ENCODE measurements at places on chromosomes 16 and 17.
A peak's percentile ranks its signal among the peaks of the same experiment; 100 is the strongest.

DNA sequence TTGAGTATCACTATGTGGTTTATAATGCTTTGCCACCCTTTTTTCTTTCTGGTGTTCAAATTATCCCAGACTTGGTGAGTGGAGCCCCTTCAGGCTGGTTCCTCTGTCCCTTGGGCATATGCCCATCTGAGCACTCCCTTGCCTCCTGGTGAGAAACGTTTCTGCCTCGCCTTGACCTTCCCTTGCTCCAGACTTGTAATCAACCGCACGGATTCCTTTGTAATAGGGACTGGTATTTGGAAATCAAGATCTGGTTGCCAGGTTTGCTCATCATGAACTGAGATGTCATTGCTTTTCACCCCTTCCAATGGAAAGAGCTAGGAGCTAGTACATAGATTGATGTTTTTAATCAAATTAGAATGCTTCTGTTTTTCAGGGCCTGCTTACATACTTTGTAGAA, 43.7 kb downstream of the SEC14L1 start:
- DNase-seq: no peak

DNA sequence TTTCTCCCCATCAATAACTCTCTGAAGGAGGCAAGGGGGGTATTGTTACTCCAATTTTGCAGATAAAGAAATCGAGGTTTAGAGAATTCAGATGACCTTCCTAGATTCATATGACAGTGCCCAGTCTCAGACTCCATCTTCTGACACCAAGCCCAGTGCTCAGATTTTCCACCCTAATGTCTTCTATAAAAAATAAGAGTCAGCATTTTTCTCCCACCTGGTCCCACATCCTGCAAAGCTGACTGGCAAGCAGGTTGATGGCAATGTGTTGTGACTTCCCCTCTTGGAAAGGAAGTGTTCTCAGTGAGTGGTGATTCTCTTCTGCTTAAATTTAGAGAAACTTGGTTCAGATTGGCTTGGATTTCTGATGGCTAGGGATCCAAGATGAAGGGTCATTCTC, 129.4 kb downstream of the SOX9 start:
- no peak for DNase-seq

DNA sequence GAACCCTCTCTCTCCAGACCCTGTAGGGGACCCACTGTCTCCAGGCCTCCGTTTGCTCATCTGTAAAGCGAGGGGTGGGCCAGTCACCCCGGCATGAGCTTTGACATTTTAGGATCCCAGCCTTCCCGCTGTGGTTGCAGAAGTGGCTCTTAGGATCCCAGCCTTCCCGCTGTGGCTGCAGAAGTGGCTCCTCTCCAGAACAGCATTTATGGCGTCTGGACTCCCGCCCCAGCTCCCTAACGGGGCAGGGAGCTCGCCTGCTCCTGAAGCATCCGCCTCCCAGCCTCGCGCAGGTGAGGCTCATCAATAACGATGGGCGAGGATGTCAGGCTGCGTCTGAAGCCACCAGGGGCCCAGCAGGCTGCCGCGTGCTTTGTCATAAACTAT, 222.3 kb upstream of the TNRC6C start:
- DNase-seq: peak; percentile 4

DNA sequence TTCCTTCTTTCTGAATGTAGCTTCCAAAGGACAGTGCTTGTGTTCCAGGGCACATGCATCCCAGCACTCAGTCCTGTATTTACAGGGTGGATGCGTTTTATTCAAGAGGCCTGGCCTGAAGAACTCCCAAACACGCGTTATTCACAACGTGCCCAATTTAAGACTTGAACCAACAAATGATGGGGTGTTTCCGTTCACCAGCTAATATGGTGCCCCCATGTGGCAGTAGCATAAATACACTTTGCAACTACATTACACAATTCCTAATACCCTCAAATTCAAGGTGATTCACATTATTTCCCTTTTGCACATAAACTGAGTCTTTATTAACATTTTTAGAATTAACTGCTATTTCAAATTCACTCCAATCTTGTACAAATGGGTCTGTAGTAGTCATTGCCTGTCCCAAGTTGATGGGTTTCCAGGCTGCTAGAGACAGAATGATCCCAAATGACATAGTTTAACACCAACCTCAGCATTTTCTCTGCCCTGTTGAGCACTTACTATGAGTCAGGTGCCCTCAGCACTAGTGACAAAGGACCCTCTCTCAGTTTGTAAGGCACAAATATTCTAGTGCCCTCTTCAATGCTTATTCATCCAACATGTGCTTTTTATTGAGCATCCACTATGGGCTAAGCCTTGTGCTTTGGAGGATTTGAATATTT, 26.9 kb downstream of the HSD17B2 start:
- no peak for DNase-seq

- DNase-seq: no peak
Measured at GRCh38 chr16:81614654-81615359, 164.3 kb upstream of the PLCG2 start.

DNA sequence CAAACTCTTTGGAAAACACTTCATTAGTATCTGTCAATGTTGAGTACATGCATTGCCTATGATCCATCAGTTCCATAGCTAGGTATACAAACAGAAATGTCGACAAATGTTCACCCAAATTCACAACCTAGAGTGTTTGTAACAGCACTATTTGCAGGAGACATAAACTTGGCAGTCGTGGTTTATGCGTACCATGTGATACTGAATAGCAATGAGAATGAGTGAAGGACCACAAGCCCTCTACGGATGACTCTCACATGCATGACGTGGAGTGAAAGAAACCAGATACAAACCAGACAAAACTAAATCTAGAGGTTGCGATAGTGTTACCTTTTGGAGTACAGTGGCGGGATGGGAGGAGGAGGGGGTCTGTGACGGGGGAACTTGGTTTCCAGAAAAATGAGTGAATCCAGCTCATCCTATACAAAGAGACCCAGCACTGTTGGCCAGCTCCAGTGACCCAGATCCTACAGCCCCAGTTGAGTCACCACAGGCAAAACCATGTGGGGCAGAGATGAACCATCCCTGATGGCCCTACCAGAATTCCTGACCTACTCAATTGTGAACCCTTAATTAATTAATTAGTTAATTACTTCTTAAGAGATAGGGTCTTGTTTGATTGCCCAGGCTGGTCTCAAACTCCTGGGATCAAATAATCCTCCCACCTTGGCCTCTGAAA, 15.9 kb upstream of the ULK2 start:
- no peak for DNase-seq

- DNase-seq: no peak
Measured at GRCh38 chr17:49223517-49224197, 6.9 kb downstream of the PHOSPHO1 start.

GRCh38 chr17:73683771-73684170, 39.5 kb upstream of the SDK2 start:
- no peak for DNase-seq

DNA sequence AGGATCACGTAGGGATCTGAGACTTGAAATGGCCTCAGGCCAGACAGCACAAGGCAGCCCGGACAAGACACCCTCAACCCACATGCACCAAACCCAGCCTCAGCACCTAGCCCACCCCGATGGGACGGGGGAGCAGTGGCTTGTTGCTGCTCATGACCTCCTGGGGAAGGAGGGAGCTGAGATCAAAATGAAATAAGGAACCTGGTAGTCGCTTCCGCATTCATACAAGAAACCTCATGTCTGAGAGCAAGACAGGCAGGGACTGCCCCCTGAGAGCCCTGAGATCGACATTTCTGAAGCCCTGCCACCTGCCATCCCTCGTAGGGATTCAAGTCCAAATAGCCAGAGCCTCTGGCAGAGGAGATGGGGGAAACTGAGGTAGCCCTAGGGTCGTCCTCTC, 5.7 kb upstream of the CEP131 start:
- DNase-seq: no peak

DNA sequence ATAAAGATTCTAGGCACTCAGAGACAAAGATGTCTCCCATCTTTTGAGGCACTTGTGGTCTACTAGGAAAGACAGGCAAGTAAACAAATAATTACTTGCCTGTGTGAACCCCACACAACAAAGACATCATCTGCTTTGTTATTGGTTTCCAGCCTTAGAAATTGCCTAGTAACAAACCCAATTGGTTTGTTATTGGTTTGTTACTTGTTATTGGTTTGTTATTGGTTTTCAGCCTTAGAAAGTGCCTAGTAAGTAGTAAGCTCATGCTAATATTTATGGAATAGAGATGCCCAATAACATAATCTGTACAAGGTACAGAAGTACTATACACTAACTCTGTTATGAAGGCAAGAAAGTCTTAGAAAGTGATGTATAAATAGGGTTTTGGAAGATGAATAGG, 67.1 kb downstream of the ASIC2 start:
- no peak for DNase-seq

DNA sequence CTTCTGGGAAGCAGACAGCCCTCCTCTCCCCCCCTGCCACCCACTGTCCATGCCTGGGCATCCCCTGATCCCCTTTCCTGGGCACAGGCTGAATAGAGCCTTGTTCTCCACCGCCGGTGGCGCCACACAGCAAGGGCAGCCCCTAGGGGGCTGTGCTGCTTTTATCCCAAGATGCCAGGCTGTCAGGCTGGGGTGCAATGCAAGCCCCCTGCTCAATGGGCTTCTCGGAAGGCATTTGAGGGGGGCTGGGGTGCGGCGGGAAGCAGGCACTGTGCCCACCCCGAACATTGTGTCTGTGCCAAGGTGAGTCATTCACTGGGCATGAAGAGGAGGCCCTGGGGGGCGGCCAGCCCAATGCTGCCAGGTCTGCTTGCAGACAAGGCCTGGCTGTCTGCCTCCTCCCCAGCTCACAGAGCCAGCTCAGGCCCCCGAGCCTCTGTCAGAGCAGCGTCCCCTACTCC, 1.5 kb upstream of the GFAP start:
- no peak for DNase-seq

DNA sequence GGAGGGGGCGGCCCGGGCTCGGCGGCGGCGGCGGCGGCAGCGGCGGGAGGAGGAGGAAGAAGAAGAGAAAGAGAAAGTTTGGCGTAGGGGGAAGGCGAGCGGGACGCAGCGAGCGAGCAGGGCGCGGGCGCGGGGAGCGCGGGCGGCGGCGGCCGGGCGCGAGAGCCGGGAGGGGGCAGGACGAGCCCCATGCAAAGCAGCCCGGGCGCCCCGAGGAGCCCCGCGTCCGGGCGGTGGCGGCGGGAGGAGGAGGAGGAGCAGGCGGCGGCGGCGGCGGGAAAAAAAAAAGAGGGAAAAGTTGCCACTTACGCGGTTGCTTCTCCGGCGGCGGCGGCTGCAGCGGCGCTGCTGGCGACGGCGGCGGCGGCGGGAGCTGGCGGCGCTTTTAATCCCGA, 10.3 kb upstream of the ZFHX3 start:
- DNase-seq: no peak

Measured in NCI-H1436 treated with DMSO at 0.1 percent for 48 hours (cell line).